ENCODE measurements at places on chromosomes 1 and 21.

DNA sequence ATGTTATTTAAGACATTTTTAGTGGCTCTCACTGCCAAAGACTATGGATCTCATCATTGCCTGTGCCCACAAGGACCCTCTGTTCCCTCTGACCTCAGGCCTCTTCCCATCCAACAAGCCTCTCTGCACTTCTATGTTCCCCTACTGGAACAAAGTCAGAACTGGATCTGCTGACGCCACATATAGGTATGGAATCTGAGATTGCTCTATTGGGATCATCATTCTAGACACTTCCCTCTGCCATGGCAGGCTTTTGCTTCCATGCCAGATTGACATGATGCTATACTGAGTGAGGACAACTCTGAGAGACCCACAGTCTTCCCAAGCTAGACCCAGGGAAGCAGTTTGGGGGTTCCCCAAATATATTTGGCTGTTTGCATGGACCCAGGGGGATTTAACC, 76.0 kb upstream of the ZNF648 start:
- DNase-seq: no peak

- no peak for DNase-seq
Observed at GRCh38 chr1:109824349-109825115, 60.8 kb upstream of the EPS8L3 start.

- no peak for DNase-seq
Observed at GRCh38 chr1:5067246-5067645, 412.8 kb downstream of the AJAP1 start.

- no peak for DNase-seq
Observed at GRCh38 chr1:10724052-10724494, 72.4 kb downstream of the CASZ1 start.

DNA sequence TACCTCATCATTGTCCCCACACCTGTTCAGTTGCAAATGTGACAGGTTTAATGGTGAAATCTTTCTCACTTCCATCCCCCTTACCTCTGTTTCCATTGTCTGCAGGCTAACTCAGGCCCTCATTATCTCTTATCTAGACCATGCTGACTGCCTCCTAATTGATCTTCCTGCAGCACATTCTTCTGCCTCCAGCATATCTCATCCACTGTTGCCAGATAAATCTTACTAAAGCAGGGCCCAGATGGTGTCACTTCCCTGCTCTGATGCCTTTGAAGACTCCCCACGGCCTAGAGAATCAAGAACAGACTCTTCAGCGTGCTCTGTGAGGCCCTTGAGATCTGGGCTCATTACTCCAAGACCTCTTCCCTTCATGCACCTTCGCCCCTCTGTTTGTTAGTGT, 230.1 kb downstream of the DUSP10 start:
- DNase-seq: no peak

DNA sequence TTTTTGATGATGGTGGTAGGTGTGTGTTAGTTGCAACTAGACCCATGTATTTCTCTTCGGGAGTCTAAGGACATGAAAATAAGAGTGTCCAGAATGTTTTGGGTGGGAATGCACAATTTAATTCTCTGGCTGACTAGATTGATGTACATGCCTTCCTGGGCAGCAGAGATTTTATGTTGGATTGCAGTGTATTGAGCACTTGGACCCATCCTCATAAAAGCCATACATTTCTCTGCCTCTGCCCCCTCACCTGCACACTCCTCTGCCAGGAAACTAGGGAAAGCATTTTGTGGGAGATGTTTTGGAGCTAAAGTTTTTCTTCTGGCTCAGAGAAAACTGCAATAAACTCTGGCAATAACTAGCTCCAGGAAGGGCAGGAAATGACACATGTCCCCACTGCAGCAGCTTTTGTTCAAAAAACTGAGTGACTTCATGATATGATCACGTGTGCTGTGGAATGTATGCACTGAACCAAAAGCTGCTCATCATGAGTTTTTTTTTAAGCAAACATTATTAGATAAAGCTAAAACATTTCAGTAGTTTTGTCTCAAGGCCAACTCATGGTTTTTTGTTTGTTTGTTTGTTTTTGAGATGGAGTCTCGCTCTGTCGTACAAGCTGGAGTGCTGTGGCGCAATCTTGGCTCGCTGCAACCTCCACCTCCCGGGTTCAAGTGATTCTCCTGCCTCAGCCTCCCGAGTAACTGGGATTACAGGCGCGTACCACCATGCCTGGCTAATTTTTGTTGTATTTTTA, 17.6 kb downstream of the RIT1 start:
- peak; percentile 85 for DNase-seq

DNA sequence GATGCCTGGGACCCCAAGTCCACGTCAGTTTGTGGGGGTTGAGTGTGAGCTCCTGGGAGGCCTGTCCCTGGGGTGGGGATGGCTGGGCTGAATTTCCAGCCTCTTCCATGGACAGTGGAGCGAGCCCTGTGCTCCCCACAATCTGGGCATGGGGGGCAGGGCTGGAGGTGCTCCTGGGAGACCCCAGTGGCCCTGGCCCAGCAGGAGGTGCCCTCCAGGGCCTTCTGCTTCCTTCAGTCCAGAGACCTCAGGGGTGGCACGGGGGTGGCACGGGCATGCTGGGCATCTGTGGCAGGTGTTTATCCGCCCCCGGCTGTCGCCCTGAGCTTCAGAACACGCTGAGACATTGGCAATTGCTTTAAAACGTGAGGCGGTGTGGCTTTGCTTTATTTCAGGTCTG, 40.9 kb downstream of the MORN1 start:
- DNase-seq: no peak

GRCh38 chr1:241997401-241997998, 1.4 kb downstream of the MAP1LC3C start:
- DNase-seq: no peak

- no peak for DNase-seq
Observed at GRCh38 chr1:177505905-177506590, 335.3 kb downstream of the BRINP2 start.

GRCh38 chr1:156225677-156226014, 12.8 kb downstream of the PMF1 start:
- no peak for DNase-seq

- DNase-seq: no peak
Observed at GRCh38 chr1:81833722-81834121, 33.0 kb downstream of the ADGRL2 start.

DNA sequence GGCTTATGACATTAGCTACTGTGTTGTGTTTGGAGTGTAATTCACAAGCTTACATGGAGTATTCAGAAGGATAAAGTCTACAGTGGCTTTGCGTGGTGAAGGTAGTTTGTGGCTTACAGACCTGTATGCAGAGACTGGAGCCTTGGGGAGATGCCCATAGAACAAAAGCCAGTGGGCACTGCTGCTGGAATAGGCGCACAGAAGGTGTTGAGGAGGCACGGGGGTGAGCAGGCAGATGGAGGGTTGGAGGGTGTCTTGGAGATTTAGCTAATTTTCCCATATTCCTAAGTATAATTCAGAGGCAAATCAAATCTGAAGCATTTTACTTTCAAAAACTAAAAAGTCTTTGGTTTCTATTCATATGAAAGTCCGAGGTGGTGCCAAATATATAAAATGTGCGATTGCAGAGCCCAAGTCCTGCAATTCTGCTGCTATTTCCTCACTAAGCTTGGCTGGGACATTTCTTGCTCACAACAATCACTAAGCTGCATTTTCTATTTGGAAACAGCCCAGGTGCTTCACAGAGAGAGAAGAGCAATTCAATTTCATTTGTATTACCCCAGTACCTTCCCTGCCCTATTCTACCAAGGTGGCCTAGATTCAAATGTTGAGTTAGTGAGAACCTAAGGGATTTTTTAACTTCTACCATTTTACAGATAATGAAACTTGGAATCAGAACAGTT, 48.5 kb downstream of the FH start:
- DNase-seq: no peak

- no peak for DNase-seq
Observed at GRCh38 chr21:45451771-45452182, 46.8 kb downstream of the COL18A1 start.

DNA sequence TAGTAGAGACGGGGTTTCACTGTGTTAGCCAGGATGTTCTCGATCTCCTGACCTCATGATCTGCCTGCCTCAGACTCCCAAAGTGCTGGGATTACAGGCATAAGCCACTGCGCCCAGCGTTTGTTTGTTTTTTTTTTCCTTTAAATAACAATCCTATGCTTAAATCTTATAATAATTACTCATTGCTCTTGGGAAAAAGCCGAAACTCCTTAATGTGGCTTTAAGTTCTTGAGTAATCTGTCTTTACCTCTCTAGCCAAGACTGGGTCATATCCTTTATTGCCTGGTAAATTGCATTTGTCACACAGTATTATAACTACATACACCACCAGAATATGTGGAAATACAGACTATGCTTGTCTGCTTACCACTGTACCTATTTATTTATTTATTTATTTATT, 97.1 kb downstream of the MACF1 start:
- no peak for DNase-seq

- no peak for DNase-seq
Observed at GRCh38 chr1:110057963-110058518, 12.4 kb downstream of the ALX3 start.

GRCh38 chr1:22556391-22557104, 6.7 kb upstream of the EPHA8 start:
- no peak for DNase-seq

GRCh38 chr1:84892705-84893618, at the start of gene LPAR3:
Gene LPAR3 (minus strand): TSS chr1:84893206. CDS start chr1:84866120, 27,086 bp downstream.
- peak; percentile 50 for DNase-seq

GRCh38 chr1:213183036-213183672, 132.1 kb downstream of the RPS6KC1 start:
- DNase-seq: no peak

GRCh38 chr1:38925391-38925790, 16.2 kb downstream of the RHBDL2 start:
- no peak for DNase-seq

DNA sequence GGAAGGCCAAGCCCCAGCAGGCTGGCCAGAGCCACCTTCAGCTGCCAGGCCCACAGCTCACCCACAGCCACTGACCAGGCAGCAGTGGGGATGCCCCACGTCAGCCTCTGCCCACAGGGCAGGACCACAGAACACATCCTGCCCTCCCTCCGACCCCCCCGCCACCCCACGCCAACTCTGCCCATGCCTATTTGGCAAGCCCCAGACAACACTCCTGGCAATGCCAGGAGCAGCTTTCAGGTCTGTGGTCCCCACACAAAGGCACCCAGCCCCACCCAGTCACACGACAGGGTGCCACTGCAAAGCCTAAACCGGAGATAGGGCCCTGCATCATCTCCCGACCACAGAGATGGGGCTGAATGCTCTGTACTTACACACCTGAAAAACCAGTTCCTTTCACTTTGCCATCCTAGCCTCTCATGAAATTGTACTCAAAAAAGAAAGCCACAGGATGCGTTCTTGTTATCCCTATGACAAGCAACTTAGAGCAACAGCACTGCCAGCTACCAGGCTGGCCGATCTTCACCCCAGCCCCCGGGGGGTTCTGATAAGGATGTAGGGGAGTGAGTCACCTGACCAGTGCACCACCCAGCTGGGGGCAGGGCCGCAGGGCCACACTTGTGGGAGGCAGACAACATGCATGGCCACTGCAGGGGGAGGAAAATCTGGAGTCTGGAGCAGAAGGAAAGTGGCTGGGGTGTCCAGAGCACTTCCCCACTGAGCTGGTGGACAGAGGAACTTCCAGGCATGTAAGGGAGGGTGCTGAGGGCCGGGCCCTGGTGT, 36.2 kb downstream of the UBE2G2 start:
- DNase-seq: no peak

DNA sequence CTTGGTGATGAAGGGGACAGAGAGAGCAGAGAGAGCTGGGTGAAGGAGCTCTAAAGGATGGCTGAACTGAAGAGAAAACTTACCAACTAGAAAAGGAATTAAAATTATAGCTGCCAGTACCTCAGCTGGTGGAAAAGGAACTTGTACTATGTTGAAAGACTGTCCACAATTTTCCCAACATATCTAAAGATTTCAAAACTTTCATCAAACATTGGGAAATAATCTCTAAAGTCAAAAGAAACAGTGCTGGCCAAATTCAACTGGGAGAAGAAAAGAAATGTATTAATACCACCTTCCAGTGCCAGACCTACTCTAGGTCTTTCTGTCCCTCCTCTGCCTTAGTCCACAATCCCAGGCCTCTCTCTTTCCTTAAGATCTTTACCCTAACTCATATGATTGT, 6.1 kb downstream of the SMG5 start:
- peak; percentile 20 for DNase-seq

- no peak for DNase-seq
Observed at GRCh38 chr1:208351838-208352237, 107.7 kb upstream of the PLXNA2 start.

GRCh38 chr1:229756666-229757065, 130.6 kb downstream of the URB2 start:
- peak; percentile 67 for DNase-seq

DNA sequence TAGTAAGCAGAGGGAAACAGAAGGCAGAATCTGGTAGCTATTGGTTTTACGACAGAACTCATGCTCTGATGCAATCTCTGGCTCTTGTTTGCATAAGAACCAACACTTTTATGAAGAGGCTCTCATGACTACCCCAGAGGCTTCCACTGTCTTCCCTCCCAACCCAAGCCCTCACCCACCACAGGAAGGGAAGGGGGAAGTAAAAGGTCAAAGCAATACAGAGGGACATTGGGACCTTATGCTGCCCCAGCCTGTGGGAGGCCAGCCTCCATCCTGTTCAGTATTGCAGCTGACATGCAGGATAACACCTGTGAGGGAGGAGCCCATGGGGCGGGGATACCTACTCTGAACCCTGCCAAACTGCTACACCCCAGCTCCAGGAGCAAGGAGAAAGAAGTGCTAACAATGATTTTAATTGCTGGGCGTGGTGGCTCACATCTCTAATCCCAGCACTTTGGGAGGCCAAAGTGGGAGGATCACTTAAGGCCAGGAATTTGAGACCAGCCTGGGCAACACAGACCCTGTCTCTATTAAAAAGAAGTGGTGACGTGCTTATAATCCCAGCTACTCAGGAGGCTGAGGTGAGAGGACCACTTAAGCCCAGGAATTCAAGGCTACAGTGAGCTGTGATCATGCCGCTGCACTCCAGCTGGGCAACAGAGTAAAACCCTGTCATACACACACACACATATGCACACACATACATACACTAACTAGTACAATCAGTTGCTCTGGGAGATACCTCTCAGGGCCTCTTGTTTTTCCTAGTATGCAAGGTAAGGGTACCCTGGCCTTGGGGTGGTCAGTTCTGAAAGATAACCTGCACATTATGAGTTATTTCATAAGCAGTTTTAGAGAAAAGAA, 9.5 kb downstream of the MR1 start:
- DNase-seq: peak; percentile 17

DNA sequence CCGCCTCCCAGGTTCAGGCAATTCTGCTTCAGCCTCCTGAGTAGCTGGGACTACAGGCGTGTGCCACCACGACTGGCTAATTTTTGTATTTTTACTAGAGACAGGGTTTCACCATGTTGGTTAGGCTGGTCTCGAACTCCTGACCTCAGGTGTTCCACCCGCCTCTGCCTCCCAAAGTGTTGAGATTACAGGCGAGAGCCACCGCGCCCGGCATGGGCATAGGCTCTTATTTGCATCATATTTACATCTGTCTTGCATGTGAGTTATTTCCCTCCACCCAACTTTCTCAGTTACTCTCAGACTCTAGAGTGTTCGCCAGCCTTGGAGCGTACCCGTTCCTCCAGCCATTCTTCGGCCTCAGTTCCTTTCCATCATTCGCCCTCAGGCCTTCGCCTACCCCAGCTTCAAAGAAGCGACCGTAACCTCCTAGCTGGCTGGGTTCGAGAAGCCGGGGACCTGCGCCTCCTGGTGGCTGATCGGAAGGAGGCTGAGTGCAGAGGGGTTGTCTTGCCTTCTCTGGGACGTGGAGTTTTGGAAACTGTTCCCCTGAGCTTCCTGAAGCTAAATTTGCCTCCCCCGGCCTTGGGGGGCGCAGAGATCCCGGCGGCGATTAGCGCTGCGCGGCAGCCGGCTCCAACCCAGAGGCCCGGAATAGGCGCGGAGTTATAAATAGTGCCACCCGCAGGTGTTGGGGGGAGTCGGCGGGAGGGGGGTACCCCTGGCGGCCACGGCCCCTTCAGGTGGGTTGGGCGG, 3.6 kb upstream of the ZBTB7B start:
- peak; percentile 79 for DNase-seq
